ENCODE measurements at places on chromosomes 2 and 18. TPM values are rescaled to one million over a fixed set of nuclear protein-coding genes. Genes with fewer than 3 reads are reported as not detected.

The NLRC4 gene
- 1.0 TPM for polyA plus RNA-seq

DNA sequence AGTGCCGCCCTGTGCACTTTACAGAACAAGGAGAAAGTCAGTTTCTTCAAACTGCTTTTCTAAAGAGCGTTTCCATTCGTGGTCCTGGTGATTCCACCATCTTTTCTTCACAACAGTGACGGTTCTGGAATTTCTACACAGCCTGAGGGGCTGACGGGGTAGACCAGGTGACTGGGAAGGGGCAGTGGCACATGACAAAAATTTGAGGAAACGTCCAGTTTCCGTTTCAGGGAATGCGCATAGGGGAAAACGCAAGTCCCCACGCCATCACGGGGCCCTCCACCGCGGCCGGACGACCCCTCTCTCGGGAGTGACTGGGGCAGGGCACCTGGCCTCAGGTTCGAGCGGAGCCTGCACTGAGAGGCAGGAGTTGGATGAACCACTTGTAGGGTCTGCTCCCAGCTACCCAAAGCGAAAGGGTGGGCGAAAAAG lies 980 bp upstream of the SPTBN1 start:
- DNase-seq, result peak; percentile 75

DNA sequence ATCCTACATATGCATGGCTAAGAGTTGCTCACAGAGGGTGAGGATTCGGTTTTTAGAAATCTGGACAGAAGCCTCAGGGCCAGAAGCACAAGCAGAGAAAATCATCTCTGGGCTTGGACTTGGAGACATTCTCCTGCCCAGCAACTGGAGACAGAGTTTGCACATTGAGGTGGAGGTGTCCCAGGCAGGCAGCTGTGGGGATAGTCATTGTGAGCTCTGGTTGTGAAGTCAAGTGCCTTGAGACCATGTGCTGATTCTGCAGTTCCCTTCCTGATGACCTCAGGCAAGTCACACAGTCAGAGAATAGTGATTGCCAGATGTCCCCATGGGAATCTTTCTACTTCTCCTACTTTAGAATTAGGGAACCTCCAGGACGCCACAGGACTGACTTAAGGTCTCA lies 108.4 kb upstream of the LDAH start:
- DNase-seq, result no peak

DNA sequence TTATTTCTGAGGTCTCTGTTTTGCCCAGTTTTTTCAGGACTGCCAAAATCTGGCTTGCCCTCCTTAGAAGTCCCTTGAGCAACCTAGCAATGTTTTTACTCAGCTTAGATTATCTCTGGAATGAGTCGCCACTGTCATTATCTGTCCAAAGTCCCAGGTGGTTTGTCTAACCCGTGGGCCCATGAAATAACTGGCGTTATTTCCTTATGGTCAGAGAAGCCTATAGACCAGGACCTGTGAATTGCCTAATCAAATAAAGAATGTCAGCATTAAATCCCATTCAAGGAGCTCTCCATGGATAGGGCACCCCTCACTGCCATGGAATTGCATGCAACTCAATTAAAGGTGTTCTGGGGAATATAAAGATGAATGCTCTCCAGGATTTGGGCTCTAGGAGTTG lies 373.9 kb downstream of the SETBP1 start:
- no peak for DNase-seq

GRCh38 chr2:178088774-178089270 lies 16.2 kb upstream of the PDE11A start:
- DNase-seq, result no peak

DNA sequence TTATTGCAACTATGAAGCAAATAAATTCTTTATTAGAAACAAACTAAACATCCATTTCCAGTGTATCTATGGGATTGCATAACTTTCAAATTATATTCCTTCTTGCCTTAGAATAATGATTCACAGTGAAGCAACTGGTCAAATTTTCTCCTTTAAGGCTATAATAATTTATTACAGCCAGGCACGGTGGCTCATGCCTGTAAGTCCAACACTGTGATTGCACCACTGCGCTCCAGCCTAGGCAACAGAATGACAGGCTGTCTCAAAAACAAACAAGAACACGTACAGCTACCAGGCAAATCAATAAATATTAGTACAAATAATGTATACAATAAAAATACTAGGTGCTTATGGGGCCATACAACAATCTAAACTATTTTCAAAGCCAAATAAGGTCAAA lies 1416.2 kb downstream of the LRP1B start:
- DNase-seq, result no peak

- peak; percentile 17 for DNase-seq
These were observed 42.5 kb downstream of the COPS8 start for GRCh38 chr2:237128026-237128703.

The AMER3 gene
- 11.4 TPM for polyA plus RNA-seq

DNA sequence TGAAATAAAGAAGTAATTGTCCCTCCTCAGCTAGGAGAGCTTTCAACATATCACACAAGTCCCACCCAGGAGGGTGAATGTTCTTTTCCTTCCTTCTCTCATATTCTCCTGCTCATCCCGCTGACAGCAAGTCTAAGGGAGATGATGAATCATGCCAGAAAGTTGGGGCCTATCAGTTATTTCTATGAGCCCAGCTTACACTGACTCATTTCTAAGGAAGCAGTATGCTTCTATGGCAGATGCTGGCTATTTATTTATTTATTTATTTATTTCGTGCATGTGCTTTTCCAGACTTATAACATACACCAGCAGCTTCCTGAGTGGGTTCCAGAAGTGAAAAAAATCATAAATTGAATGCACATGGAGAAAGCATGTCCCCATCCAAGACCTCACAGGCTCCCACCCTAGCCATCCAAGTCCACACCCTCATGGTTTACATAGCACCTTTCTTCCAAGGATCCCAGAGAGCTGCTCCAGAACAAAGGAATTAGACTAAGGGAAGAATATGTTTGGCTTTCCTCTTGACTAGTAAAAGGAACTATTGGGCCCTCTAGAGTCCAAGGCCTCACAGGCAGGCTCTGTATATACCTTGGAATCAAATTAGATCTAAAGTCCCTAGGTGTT lies 1074.2 kb upstream of the ZEB2 start:
- no peak for DNase-seq

DNA sequence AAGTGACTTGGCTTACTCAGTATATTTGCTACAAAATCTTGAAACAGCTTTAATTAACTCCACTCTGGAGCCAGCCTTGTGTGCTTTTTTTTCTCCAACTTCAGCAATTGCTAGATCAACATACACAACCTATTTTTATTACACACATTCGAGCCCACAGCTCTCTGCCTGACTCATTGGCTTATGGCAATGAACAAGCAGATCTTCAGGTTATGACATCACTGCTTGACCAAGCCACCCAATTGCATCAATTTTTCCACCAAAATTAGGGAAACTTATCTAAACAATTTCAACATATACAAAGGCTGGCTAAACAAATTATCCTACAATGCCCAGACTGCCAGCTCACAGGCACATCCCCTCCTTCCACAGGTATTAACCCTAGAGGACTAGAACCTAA lies 39.6 kb upstream of the PDK1 start:
- no peak for DNase-seq

- no peak for DNase-seq
These were observed 762 bp downstream of the INO80C start for GRCh38 chr18:35497027-35497369.

DNA sequence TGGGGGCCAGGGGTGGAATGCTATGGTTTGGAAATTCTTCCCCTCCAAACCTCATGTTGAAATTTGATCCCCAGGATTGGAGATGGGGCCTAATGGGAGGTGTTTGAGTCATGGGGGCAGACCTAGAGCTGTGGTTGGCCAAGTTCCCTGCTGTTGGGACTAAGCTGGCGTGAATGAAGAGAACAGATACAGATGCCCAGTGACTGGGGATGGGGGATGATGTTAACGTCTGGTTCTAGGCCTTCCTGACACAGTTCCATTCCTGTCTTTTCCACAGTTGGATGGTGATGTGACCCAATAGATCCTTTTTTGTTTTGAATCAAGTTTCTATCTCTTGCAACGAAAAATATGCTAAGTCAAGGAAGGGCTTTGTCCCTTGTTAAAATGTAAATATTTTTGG lies 23.7 kb downstream of the KLHL23 start:
- DNase-seq, result no peak

DNA sequence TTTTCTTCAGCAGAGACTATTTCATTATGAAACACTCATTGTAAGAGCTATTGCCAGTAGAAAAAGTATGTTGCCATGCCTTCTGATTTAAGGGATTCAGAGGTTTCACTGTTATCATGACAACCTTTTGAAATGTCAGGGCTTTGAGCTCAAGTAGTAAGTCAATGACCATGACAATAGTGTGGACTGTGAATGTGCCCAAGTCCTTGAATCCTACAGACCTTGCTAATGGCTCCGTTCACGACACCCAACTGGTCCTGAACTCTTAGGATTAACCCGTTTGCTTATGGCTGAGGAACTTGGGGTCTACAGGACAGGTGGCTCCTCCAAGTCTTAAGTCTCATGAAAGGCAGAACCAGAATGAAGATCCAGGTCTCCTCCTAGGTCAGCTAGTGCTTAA lies 17.6 kb upstream of the KIDINS220 start:
- no peak for DNase-seq

GRCh38 chr18:54148151-54148550 lies 76.3 kb downstream of the MBD2 start:
- DNase-seq, result no peak

The TDRD15 gene
- 0.08 TPM for polyA plus RNA-seq

DNA sequence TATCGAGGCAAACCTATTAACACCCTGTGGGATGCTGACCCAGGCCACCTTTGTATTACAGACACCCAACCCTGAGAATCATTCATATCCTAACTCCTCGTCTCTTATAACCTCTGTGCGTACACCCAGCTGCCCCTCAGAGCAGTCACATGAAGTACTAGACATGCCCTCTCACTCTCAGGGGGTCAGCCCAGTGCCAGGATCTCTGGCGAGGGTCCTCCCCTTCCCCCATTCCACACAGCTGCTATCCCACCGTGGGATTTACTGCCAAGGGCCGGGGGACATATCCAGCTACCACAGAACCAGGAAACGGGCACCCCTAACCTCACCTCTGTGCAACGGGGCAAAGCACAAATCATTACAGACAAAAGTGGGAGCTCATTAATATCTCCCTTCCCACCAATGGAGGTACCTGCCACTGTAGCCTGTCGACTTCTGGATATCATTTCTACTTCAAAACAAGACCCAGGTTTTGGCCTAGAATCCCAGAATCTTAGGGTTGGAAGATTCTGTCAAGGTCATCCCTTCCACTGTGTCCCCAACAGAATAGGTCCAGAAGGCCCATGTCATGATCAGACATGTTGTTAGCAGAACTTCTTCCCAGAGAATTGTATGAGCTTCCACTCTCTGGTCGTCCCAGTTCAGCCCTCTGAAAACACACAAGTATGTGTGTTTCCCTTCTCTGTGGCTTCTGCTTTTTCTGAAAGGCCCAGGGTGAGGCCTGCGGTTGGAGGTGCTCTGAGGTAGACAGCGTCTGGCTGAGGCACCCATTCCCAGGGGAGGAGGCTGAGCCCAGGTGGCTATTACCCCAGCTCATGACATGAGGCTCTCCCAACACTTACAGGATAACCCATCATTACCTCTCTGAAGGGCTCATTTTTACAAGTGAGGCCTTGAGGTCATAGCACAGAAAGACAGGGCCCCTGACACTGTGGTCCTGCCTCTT lies 1.7 kb downstream of the TMBIM1 start:
- no peak for DNase-seq

- no peak for DNase-seq
These were observed 53.1 kb downstream of the SPATS2L start for GRCh38 chr2:200359552-200359951.

The ELOA2 gene
- polyA plus RNA-seq, result not detected

DNA sequence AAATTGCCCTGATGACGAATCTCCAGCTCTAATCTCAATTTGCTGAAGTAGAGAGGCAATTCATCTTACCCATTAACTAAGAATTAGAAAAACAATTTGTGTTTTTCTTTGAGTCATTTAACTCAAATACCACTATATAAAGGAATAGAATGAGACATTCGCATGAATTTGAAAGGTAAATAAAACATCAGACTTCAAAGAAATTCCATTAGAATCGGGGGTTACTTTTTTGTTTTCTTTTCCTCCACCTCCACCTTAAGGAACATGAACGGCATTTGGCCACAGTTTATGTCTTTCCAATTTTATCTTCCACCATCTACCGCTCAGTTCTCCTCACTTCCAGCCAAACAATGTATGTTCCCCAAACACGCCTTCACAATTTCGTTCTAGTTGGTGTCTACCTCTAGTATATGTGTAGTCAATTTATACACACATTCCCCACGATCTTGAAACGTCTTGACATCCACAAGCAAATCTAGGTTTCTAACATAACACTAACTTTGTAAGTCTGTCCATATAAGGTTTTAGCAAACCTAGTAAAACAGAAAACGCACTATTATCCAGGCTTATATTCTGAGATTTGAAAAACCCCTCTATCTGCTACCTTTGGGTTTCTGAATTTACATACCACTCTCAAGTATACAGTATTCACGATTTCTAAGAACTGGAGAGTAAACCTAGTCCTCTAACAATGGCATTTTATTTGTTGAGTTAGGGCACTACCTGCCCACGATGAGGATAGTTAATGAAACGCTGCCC lies 1.2 kb upstream of the SMCHD1 start:
- DNase-seq, result peak; percentile 22

DNA sequence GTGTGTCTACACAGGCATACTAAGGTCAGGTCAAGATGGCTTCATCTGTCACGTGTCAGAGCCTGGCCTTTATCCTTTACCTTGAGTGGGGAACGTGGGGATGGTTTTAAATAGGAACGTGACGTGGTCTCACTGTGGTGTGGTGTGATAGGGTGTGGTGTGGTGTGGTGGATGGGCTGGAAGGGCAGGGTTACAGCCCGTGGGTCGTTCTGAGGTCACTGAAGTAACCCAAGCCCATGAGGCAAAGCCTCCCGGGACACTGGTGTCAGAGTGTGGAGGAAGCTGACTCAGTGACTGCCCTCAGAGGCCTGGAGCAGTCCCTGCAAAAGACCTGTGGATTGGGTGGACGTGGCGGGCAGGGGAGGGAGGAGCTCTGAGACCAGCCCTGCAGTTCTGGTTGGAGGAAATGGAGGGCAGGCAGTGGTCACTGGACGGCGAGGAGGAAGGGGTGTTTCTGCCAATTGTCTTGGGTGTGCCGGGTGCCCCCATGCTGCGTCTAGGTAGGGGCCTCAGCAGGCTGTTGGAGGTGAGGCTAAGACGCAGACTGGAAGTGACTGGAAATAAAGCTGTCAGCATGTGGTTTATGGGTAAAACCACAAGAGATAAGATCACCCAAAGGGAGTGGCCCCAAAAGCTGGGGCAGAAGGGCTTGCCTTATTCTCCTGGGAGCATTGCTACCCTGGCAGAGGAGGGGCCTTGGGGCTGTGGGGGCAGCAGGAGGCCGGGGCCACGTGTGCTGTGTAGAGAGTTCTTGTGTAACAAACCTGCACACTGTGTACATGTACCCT lies 84.8 kb downstream of the SH3RF3 start:
- no peak for DNase-seq
